ENCODE measurements at places on chromosomes 11 and 22.
A peak's percentile ranks its signal among the peaks of the same experiment; 100 is the strongest.

DNA sequence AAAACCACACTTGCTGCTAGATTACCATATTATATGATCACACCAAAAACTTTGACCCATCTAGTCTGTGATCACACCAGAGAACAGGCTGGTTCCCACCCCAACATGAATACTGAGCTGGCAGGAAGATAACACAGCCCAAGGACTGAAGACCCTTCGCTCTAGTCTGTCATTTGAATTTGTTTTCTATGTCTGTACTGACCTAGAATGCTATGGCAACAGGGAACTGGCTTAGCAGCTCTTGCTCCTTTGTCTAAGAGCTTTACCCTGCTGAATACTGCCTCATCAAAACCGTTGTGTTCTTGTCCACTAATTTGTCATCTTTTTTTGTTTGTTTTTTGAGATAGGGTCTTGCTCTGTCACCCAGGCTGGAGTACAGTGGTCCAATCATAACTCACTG, 420.4 kb downstream of the AASDHPPT start:
- no peak for DNase-seq

- DNase-seq = no peak
These were observed 26.2 kb downstream of the FANCF start for GRCh38 chr11:22599458-22599857.

GRCh38 chr11:71173709-71174108, 78.7 kb downstream of the SHANK2 start:
- no peak for DNase-seq

GRCh38 chr11:60902625-60903024, 3.8 kb downstream of the PRPF19 start:
- DNase-seq = no peak

DNA sequence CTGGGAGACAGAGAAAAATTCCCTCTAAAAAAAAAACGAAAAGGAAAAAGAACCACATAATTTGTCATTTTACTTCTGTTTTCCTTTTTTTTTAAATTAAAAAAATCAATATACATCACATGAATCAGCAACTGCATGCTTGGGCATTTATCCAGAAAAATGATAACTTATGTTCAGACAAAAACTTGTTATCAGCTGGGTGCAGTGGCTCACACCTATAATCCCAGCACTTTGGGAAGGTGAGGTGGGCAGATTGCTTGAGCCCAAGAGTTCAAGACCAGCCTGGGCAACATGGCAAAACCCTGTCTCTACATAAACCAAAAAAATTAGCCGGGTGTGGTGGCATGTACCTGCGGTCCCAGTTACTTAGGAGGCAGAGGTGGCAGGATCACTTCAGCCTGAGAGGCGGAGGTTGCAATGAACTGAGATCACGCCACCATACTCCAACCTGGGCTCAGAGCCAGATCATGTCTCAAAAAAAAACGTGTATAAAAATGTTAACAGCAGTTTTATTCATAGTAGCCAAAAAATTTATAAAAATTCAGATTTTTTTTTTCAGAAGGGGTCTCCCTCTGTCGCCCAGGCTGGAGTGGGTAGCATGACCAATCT, 28.5 kb downstream of the AMBRA1 start:
- no peak for DNase-seq

- no peak for DNase-seq
These were observed 18.8 kb upstream of the ADORA2A start for GRCh38 chr22:24408630-24409029.

GRCh38 chr11:26651916-26652315, 69.9 kb downstream of the SLC5A12 start:
- no peak for DNase-seq

DNA sequence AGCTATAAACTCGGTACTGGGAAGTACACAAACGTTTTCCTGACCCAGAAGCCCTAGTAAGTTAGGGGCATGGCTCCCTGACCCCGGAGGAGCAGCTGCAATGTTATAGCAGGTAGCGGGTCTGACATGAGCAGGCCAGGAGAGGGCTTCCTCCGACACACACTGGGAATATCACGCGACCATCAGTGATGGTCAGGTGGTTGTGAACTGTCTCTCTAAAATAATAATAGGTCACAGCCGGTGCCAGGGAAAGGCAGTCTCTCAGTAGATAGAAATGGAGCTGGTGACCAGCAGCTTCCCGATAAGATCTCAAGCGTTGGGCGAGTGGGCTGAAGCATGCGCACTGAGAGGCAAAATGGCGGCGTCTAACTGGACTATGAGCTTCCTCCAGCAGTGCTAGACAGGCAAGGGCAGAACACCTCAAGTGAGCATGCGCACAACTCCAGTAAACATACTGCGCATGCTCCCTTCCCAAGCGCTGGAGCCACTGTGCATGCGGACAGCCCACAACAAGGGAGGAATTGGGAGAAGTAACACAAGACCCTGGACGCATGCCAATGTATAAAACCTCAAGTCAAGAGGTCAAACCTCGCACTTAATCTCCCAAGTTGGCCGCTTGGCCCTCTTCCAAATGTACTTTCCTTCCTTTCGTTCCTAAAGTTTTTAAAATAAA, 22.3 kb upstream of the TESMIN start:
- no peak for DNase-seq

DNA sequence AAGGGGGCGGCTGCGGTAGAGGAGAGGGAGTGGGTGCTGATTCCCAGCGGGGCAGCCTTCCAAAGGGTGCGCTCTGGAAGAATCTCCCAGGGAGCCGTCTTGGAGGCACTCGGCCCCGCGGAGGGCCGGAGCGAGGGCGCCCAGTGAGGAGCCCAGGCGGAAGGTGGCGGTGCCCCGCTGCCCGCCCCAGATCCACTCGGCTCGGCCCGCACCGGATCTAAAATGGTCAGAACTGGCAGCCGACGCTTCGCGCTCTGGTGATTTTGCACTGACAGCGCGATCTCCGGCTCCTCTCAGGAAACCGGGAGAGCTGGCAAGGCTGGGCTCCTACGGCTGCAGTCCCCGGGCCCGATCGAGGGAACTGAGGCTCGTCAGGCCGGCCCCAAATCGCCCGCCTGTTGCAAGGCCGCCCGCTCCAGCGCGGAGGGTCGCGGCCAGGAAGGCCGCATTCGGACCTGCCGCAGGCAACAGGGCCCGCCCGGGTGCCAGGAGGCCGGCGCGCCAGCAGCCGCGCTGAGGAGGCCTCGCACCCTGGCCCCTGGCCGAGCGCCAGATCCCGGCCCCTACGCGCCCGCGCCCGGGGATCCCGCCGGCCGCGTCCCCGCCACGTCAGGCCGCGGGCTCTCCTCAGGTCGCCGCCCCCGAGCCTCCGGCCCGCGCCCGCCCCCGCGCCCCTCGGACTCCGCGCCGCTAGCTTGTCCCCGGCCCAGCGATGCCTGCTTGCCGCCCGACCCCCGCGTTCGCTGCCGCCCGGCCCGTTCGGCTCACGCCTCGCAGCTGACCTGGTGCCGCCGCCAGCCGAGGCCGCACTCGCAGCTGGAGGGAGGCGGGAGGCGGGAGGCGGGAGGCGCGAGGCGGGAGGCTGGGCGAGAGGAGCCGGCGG, at the start of gene KLHL22:
Gene KLHL22, minus strand, starts transcription at position 818 of the 883 bp plus-strand sequence. CDS start 6,584 bp downstream, outside the sequence.
- no peak for DNase-seq

DNA sequence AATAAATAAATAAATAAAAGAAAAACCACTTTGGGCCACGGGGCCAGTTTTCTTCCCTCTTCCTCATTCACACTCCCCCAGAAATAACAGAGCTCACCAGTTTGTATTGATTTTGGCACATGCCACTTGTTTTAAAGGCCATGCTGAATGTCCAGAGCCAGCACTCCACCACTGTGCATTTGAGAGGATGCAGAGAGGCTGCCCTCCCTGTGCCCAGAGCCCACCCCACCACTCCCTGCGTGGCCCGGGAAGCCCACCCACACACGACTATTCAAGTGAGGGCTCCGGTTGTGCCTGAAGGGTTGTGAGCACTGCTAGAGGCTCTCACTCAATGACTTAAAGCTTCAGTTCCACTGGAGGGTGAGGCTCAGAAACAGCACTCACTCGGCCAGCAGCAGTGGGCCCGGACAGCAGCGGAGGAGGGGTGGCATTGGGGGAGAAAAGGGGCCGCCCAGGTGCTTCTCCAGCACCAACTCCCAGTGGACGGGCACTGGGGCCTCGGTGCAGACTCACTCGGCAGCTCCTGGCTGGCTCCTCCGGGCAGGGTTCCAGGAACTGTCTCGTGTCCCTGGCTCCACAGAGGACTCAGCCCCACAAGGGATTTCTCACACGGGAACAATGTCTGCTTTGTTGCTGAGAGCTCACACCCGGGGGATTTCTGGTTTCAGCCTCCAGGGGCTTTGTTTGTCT, 112.7 kb downstream of the SHANK2 start:
- peak; percentile 35 for DNase-seq
